Spinal cord (tissue), 10 donors: ENCODE measurements at places on chromosomes 12 and 14.

- DNase-seq: no peak
Observed at GRCh38 chr14:42671636-42672035, 1065.0 kb downstream of the LRFN5 start.

GRCh38 chr12:66627270-66627987, 51.4 kb downstream of the GRIP1 start:
- no peak for DNase-seq

- DNase-seq: no peak
Observed at GRCh38 chr14:75714991-75715390, 53.9 kb downstream of the TTLL5 start.

DNA sequence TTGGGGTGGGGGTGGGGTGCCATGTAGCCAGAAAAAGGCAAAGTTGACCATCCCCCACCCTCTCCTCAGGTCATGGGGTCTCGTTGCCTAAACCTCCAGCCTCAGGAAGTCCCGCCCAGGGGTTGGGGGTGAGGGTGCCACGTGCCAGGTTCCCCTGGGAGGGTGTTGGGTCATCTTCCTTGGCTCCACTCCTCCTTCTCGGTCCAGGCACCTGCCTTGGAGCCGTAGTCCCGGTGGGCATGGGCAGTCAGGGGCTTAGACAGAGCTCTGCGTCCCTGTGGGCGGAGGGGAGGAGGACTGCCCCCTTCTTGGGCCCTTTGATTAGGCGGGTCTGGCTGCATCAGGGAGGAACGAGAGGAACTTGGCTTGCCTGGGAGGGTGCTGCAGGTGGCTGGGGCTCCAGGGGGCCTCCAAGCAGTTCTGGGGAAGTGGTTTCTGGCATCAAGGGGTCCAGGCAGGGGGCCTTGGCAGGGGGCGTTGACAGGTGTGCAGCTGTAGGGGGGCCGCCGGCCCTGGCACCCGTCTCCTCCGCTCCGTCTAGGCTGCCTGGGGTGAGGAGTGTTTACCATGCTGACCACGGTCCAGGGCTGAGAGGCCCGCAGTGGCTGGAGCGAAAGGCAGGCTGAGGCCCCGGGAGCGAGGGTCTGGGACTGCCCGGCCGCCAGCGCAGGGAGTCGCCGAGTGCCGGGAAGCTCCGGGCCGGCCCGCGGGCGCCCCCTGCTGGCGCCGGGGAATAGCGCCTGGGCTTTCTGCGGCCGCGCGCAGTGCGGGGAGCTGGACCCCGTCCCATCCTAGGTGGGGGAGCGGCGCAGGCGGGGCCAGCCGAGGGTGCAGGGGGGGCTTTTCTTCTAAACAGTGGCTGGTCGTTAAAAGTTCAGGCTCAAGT, 7.9 kb downstream of the SETD1B start:
- no peak for DNase-seq

DNA sequence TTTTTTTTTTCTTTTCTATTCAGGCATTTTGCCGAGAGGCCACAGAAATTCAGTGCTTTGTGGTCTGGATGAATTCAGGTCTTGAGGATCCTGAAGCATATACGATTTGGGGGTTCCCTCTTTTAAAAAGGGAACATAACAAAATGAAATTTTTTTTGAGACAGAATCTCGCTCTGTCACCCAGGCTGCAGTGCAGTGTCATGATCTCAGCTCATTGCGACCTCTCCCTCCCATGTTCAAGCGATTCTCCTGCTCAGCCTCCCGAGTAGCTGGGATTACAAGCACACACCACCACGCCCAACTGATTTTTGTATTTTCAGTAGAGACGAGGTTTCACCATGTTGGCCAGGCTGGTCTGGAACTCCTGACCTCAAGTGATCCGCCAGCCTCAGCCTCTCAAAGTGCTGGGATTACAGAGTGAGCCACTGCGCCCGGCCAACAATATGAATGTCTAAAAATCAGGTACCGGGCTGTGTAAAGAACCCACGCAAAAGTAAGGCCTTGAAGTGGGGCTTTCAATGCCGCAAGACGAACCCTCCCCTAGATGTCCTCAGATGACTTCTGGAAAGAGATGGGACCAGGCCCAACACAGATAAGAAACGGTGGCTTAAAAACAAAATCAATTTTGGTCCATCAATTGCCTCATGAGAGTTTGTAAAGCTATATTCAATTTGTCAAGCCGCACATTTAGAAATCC, 30.0 kb downstream of the TESC start:
- DNase-seq: no peak
